ENCODE measurements at places on chromosomes 2 and 18.
A peak's percentile ranks its signal among the peaks of the same experiment; 100 is the strongest.

GRCh38 chr2:219327719-219328118, 4.8 kb downstream of the RESP18 start:
- DNase-seq, result no peak

DNA sequence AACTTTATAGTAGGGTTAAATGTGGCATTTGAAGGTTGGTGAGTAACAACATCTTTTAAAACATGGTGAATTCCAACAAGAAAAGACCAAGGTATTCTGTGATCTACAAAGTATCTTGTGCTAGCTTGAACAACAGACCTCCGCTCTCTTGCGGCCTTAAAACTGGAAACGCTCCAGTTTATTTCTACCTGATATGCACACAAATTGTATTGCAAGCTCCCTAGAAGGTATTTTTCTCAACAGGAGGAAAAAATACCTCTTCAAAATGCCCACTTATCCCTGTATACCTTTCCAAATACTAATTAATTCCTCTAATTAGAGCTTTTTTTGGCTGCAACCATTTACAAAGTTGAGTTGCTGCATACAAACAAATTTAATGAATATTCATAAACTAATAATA, 69.5 kb downstream of the KCNH7 start:
- DNase-seq, result no peak

DNA sequence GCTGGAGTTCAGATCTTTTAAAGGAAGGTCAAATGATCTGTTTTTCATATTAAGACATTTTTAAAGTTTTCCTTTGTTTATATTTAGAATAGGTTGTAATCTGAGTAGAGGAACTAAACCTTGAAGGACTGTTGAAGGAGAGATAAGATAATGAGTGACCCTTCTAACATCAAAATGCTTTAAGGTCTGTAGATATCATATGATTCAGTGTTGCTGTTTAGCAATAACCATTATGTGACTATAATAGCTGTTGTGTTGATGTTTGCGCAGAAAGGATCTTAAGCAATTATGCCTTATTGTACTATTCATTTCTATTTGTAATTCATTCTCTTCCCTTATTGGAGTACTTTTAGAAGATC, 60.0 kb downstream of the SLC16A14 start:
- no peak for DNase-seq

GRCh38 chr18:77344786-77345500, 95.3 kb downstream of the GALR1 start:
- DNase-seq, result no peak

DNA sequence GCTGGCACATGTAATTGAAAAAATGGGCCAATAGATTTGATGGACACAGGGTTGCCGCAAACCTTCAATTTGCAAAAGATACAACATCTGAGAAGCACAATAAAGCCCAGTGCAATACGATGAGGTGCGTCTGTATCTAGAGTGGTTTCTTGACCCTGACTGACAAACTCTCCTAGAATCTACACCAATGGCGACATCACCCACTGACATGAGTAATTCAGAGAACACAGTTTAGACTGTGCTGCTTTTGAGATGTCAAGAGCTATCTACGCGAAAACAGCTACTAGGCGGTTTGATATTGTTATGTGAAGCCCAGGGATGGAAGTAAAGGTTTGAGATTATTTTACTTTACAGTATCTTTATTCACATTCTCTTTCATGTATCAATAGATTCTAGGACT, 104.9 kb downstream of the EIPR1 start:
- DNase-seq, result no peak

DNA sequence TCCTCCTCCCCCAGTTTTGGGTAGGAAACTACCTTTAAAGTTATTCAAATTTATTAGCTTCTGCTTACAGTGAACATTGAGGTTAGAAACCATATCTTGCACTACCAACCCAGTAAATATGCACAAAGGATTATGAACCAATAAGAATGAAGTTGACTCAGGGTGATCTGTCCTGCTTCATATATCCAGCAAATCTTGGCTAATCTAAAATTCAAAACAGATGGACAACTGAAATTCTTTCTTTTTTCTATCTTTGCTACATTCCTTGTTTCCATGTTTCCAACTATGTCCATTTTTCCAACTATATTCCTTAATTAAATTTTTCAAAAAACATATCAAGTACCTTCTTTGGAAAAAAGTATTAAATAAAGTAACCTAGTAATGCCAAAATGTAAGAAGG, 149.3 kb downstream of the FAM124B start:
- peak; percentile 45 for DNase-seq

DNA sequence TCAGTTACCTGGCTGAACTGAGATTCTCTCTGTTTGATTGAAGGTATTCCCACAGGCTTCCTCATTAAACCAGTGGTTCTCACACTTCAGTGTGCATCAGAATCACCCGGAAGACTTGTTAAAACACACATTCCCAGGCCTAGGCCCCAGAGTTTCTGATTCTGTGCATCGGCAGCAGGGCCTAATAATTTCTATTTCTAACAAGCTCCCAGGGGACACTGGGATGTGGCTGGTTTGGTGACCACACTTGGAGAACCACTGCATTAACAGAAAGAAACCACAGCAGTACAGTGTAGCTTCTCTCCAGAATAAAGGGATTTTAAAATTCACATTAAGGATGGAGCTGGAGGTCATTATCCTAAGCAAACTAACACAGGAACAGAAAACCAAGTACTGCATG, 6.5 kb downstream of the MRO start:
- DNase-seq, result no peak

DNA sequence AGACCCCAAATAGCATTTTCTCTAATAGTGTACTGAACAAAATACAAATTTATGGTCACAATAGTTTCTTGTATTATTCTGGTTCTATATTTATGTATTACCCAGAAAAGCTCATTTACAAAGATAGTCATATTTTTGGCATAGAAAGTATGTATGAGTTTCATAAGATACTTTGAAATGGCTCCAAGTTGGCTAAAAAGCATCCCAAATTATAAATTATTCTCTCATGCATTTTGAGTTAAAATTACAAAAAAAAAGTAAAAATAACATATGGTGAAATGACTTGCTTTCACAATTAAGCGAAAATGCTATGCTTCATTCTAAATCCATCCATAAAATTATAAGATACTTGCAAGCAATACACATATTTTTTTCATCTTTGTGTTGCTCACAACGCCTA, 530.7 kb downstream of the ZNF804A start:
- DNase-seq, result no peak

DNA sequence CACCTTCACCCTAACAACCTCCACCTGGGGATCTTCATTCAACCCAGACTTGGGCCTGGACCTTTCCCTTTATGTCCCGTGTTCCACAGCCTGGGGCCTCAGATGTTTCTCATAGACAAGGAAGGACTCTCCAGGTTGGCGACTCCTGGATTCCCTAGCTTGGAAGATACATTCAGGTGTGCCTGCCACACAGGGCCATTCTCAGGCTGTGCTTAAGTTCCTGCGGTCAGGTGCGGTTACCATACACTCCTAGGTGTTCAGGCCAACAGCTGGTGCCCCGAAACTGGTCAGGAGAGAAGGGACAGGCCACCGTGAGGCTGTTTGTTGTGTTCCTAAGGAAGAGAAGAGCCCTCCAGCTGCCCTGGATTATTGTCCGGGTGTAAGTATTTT, 15.6 kb downstream of the SLC4A3 start:
- DNase-seq, result no peak

GRCh38 chr18:832085-832681, 20.1 kb upstream of the YES1 start:
- no peak for DNase-seq

DNA sequence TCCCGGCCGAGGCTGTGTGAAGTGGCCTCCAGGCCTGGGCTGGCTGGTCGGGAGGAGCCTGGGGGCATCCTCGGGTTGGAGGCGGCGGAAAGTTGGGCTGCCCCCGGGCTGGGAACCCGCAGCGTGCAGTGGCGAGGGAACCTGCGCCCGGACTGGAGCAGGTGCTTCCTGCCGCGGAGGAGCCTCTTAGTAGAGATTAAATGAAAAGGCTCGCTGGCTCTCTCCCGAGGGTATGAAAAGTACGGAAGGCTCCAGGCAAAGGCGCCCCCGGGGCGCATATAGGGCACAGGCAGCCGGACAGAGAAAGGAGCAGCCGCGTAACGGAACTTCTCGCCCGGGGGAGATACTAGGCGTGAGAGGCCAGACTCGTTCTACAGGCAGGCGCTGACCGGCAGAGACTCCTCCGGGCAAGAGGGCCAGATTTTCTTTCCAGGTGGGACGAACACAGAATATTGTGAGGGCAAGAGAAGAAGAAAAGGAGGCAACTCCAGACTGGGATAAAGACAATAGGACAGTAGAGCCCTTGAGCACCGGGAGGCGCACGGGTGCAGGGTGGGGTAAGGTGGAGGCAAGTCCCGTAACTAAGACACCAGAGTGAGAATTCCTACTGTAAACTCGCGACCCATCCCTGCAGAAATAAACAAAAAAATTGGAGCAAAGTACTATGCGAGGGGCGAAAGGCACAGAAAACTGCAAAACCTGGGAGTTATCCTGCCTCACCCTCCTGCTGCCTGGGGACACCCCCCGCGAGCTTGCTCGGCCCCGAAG, 816 bp downstream of the CDH2 start:
- no peak for DNase-seq

GRCh38 chr18:73235491-73235890, 367.7 kb upstream of the NETO1 start:
- DNase-seq, result peak; percentile 67

DNA sequence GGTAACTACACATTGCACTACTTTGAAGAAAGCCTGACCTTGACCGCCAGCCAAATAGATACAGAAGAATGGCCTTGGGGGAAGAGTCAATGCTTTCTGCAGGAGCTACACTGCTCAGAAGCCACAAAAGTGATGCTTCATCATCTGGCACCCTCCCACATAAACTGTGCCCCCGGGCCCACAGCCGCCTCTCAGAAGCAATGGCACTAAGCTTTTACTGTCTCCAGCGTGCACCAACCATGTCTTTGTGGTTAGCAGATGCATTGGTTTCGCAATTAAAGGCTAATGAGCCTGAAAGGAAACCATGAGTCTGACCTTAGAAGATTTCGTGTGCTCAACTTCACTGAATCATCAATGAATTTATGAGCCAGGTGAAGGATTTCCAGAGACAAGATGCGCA, 209.4 kb upstream of the TRIB2 start:
- peak; percentile 43 for DNase-seq

DNA sequence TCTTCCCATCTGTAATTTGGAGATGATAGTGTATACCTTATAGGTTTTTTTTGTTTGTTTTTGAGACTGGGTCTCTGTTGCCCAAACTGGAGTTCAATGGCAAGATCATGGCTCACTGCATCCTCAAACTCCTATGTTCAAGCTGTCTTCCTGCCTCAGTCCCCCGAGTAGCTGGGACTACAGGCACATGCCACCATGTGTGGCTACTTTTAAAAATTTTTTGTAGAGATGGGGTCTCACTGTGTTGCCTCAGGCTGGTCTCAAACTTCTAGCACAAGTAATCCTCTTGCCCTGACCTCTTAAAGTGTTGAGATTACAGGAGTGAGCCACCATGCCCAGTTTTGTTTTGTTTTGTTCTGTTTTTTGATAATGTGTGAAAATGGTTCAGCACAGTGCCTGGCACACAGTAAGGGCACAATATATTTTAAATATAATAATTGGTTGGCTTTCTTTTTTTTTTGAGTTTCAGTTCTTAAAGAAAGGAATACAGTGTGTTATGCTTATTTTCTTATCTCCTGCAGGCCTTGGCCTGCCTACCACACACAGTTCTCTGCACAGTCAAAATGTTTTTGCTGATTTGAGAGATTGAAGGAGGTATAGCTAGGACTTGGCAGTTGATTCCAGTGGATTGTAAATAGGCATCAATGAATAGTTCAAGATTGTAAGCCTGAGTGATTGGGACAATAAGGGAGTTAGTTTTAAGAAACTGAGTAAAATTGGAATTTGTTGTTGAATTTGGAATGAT, 6.1 kb downstream of the ACTR3 start:
- DNase-seq, result no peak

- DNase-seq, result peak; percentile 57
These were observed 677.0 kb upstream of the FANCL start for GRCh38 chr2:58918141-58918540.

DNA sequence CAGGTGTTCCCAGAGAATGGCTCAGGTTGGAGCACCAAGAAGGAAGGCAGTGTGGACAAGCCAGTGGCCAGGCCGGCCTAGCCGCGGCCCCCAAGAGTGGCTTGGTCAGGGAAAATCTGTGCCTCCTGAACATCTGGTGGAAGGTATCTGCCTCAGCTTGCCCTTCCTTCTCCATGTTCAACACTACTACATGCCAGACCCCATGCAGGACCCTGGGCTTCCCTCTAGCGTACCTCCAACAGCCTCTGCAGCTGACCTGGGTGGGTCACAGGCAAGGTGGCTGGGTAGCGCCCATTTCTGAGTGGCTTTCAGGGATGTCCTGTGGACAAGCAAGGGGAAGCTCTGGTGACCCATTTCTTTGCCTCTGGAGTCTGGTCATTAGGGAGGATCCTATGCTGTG, 7.7 kb downstream of the WNT10A start:
- no peak for DNase-seq

GRCh38 chr2:17792515-17792914, 23.7 kb upstream of the MSGN1 start:
- no peak for DNase-seq

- DNase-seq, result peak; percentile 73
These were observed 612.0 kb downstream of the IRS1 start for GRCh38 chr2:226187616-226188015.

DNA sequence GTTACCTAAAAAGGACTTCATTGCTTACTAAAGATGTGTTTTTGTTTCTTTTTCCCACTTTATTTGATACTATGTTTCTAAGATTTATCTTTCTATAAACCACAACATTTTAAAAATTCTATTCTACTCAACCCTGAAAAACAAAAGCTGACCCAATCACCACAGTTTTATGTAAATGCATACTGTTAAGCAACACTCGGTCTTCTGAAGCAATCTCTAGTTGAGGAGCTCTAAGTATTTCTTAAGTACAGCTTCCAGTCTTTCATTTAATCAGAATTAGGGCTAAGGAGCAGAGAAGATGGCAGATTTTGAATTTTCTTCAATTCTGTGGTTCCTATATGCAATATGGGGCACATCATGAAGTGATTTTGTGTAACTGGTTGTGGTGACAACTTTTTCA, 72.2 kb upstream of the SLC4A10 start:
- no peak for DNase-seq
